Right cardiac atrium (tissue), 5 donors: ENCODE measurements at places on chromosomes 5 and 9. TPM values are rescaled to one million over a fixed set of nuclear protein-coding genes. Genes with fewer than 3 reads are reported as not detected.

The GPR150 gene
- 0.25 TPM for total RNA-seq

The GKAP1 gene
- 13.6 TPM for total RNA-seq

The PRSS3 gene
- total RNA-seq, result not detected

The GABRA1 gene
- total RNA-seq, result not detected

The FAM81B gene
- total RNA-seq, result 6.8 TPM

The SOHLH1 gene
- not detected for total RNA-seq

DNA sequence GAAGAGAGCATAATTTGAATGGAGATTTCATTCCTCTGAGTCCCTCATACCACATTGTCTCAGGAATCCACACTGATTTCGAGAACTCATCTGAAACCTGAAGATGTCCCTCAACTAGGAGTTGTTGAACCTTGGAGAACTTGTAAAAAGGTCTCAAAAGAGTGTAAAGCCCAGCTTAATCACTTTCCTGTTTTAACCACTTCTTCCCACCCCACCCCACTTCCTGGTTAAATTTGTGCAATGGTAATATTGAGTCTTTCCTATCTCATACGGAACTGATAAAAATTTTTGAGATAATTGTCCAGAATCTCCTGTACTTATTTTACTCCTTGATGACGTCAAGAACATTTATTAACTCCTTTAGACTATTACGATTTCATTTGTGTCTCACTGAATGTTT lies 240.7 kb downstream of the ARRDC3 start:
- no peak for DNase-seq

GRCh38 chr9:86324308-86324707 lies 29.9 kb downstream of the TUT7 start:
- no peak for DNase-seq

DNA sequence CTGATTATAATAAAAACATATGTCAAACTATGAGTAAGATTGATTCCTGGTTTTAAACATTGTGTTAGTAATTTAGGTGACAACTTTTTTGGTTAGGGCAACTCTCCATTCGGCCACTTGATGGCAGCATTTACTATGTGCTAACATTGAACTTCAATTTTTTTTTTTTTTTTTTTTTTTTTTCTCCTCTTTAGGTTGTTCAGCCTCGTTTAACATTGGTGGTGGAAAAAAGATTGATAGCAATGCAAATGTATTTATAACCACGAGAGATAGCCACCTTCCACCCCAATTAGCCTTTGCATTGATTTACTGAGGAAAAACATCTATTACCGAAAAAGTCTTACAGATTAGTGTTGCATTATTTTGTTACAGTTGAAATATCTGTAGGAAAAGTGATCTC lies 159.1 kb downstream of the CSNK1G3 start:
- DNase-seq, result peak; percentile 20

DNA sequence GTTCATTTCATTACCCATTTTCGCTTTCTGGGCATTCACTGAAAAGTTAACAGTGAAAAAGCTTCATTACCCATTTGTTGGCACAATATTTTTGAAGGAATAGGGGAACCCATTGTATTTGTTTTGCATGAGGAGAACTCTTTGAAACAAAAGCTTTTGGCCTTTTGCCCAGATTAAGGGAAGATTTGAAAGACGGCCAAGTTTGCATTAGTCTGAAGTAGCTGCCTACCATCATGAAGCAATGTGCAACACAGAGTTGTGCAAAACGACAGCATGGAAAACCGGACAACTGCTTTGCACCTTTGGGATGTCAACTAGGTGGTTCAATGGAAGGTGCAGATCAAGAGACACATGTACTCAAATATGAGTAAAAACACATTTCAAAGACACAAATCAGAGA lies 84.9 kb downstream of the TRPM3 start:
- no peak for DNase-seq

DNA sequence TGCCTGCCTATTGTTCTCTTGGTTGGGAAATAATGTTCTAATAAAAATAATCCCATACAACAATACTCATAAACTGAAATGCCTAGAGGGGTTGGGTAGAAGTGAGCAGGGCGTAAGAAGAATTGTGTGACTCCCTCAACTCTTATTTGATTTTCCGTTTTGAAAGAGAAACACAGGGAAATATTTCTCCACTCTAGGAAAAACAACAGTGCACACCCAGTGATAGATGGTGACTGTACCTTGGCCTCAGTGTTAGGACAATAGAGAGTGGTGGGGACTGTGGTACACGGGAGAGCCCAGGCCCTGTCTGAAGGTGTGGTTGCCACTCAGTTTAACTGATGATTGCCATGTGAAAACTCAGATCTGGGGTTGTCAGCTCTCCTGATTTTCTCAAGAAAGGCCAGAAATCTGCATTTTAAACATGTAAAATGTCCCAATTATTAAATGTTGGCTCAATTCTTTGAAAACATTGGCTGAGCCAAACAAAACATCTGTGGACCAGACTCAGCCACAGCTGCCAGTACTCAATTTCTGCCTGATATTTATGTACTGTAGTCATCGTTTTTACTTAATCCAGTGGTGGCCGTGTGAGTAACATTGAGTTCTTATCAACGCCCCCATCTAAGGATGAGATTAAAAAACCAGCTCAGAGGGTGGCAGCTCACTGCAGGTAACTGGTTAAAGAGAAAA lies 103.8 kb upstream of the ZNF618 start:
- no peak for DNase-seq

- no peak for DNase-seq
Measured at GRCh38 chr5:137500615-137501225, 1.6 kb upstream of the SPOCK1 start.

- no peak for DNase-seq
Measured at GRCh38 chr5:98314292-98314691, 459.2 kb upstream of the RGMB start.

- no peak for DNase-seq
Measured at GRCh38 chr5:177380805-177381126, 3.5 kb upstream of the SLC34A1 start.

DNA sequence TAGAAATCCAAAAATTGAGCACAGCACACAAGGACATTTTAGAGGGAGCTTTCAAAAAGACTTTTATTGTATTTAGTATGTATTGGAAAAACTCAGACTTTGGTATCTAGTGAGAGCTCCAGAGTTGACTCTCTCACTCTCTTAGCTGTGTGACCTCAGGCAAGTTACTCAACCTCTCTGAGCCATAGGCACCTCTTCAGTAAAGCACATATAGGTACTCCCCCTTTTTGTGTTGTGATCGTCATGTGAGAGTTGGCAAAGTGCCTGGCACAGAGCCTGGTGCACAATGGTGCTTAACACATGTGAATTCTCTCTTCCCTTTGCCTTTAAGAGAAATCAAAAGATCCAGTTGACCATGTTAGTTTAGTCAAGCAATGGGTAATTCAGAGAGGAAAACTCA lies 186.2 kb downstream of the TMEM38B start:
- no peak for DNase-seq
